ENCODE measurements at places on chromosomes 4 and X.

DNA sequence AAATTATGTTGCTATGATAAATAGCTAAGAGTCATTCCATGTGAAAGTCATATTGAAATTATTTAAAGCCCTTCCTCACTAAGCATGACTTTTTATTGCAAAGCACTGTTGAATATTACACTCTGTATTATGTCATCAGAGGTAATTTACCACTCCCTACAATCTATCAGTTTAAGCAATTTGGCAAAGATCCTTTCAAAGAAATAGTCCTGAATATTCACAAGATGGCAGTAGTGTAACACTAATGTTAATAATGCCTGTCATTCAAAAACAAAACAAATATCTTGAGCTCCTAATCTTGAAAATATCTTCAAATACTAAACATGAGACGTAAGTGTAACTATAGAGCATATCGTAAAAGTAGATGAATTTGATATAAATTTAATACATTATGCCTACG lies 208.6 kb upstream of the TECRL start:
- DNase-seq = no peak

DNA sequence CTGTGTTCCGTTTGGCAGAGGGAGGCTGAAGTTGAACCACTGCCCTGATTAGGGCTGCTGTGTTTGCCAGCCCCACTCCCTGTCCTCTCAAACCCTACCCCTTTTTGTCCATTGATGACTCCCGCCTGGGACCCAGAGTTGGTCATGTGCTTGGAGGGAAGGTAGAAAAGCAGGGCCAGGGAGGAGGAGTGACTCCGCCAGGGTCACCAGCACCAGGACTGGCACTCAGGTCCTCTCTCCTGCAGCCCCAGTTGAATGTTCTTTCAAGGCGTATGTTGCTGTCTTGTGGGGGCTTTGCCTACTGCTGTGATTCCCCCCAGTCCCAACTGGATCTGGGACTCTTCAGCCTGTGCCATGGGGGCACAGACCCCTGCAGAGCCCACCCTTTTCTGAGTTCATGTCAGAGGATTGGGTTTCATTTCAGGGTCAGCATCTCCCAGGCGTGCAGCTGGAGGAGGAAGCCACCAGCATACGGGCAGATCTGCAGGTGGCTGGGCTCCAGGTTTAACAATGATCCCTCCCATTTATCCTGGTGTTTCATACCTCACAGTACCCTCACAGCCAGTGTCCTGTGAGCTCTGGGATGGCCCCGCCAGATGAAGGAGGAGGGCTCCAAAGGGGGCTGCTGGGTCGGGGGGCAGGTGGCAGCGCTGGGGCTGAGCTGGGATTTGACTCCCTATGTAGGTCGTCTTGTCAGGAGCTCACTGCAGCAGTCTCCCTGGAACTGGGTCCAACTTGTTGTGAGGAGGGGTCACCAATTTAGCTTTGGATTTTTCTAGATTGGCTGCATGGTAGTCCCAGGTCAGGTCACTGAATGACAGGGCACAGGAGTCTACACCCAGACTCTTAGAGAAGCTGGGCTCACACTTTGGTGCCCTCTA lies 55.7 kb downstream of the MSX1 start:
- DNase-seq = no peak

DNA sequence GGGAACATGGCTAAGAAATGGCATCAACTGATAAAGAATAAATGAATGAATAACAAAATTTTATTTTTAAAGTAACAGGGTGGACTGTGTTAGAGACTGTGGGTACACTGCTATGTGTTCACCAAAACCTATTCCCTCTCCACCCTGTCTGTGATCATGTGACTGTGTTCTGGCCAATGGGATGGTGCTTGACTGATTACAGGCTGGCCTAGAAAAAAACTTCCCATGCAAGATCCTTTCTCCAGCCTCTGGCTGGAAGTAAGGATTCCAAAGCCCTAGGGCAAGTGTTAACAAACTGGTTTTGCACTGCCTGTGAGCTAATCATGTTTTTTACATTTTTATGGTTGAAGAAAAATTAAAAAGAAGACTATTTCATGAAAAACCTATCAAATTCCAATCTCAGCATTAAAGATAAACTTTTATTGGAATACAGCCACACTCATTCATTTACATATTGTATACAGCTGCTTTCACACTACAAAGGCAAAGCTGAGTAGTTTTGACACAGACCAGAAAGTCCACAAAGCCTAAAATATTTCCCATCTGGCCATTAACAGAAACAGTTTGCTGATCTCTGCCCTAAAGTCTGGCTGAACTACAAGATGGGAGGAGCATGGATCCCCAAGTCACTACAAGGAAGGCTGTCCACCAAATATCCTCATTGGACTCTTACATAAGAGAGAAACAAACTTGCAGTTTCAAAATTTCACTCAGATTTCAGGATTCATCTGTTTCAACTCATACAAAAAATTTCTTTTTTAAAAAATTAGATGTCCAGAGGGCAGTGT lies 133.2 kb downstream of the ARHGAP6 start:
- DNase-seq = no peak

- DNase-seq = no peak
Observed at GRCh38 chr4:163582703-163583102, 88.2 kb downstream of the TMA16 start.

DNA sequence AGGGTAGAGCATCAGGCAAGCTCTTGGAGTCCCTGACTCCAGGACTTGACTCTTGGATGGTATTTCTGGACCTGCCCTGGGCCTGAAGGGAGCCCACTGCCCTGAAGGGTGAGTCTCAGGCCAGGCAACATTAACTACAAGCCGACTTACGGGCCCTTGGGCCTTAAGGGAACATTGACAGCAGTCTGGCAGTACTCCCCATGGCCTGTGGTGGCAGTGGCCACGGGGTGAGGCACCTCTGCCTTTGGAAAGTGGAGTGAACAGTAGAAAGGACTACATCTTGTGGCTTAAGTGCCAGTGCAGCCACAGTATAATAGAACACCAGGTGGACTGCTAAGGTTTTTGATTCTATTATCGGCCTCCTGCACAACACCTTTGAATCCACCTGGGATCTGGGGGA lies 36.3 kb downstream of the SH3BGRL start:
- DNase-seq = no peak

GRCh38 chrX:129987871-129988270 lies 5.4 kb downstream of the BCORL1 start:
- DNase-seq = no peak

DNA sequence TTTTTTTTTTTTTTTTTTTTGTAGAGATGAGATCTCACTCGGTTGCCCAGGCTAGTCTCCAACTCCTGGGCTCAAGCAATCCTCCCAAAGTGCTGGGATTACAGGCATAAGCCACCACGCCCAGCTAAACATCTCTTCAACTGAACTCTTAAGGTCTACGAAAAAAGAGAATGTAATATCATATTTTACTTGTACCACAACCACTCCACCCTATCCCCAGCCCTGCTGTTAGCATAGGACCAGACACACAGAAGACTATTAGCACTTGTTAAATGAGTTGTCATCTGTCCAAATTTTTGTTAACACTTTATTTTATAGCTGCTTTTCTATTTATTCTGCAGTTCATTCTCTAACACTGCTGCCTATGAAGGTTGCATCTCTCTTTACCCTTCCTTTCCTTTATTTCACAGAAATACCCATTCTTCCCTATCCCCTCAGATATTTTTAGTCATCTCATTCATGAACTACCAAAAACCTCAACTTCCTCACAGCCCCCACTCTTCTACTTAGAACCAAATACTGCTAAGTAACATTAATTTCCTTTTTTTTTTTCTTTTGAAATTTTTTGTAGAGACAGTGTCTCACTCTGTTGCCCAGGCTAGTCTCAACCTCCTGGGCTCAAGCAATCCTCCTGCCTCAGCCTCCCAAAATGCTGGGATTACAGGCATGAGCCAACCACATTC lies 10.1 kb downstream of the SNX12 start:
- DNase-seq = no peak

DNA sequence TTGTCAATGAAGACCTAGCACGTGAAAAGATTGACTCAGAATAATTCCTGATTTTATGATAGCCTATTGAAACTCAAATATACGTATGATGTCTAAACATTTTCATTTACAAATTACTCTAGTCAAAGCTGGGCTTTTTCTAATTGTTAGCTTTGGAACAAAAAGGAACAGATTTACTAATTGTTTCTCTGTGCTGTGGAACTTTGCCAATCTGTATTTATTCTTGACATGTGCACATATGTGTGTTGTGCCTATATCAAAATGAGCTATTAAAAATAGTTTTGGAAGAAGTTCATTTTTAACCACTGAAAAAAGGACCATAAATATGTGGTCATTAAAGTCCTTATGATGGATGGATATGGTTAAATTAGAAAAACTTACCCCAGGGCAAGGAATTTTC lies 85.4 kb upstream of the PACRGL start:
- DNase-seq = no peak

DNA sequence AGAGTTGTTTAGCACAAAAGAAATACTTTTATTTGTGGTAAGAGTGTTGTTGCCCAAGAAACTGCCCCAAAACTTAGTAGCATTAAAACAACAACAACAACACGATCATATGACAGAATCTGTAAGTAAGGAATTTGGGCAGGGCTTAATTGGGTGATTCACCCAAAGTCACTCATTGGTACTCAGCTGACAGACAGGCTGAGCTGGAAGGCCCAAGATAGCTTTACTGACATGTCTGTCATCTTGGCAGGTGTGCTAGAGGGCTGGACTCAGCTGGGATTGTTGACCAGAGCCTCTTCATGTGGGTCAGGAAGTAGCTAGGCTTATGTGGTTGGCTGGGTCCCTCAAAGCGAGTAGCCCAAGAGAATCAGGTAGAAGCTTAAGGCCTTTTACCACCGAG lies 52.3 kb downstream of the KIAA0232 start:
- DNase-seq = no peak

- no peak for DNase-seq
Observed at GRCh38 chr4:118762730-118763477, 73.0 kb downstream of the SEC24D start.

DNA sequence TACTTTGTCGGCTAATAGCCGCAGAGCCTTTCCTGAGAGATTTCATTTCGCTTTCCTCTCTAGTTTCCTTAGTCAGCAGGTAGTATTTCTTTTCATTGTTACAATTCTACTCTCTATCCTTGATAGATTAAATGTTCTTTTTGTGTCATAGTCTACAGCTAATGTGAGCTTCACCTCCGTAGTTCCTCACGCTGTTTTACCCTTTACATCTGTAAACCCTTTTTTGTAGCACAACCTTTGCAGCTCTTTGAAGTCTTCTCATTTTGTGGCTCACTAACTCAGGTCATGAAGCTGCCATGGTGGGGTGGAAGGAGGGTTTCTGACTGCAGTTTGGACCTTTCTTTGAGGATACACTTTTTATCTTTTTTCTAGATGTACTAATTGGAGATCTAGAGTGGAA lies 1008.8 kb upstream of the PABPC4L start:
- no peak for DNase-seq
